AG04449 (cell line): ENCODE measurements at places on chromosomes 5 and 9.

DNA sequence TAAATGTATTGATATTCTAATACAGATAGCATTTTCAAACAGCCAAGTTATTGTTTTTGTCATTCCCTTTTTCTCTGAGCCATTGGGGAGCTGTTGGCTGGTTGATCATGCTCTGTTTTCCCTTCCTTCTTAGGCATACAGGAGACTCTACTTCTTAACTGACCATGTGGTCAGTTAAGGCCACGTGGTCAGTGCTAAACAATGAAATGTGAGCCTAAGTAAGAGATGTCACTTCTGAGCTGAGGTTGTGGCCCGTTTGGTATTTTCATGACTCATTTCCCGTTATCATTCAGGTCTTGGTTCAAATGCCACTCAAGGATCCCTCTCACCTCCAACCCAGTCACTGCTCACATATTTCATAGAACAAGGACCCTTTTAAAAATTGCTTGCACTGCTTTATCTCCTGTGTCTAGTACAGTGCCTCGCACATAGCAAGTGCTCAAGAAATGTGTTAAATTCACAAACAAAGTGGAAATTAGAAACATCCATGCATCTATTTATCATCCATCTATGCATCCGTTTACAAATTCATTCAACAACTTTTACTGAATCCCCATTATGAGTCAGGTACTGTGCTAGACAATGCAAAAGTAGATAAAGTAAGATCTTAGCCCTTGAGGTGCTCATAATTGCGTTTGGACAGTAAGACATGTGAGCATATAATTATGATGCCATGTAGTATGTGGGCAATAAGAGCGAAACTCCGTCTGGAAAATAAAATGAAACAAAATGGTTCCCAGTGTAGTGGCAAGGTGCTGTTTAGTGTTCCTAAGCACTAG is 50.7 kb downstream of the ARRDC3 start:
- DNase-seq: no peak

DNA sequence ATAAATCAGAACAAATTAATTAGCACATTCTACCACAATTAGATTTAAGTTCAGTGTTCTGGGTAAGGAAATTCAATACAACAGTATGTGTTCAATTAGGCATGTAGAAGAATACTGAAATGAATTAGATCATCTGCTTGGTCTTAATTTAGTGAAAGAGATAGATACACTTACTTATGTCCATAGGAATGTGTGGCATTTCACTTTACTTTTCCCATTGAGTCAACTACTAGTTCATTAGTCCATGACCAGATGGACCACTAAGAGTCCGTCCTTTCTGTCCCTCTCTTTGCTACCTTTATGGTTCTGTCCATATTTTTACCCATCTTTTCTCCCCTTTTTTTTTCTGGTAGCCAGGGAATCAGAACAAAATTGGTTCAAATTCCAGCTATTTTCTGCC is 276.9 kb downstream of the OSTF1 start:
- DNase-seq: no peak

DNA sequence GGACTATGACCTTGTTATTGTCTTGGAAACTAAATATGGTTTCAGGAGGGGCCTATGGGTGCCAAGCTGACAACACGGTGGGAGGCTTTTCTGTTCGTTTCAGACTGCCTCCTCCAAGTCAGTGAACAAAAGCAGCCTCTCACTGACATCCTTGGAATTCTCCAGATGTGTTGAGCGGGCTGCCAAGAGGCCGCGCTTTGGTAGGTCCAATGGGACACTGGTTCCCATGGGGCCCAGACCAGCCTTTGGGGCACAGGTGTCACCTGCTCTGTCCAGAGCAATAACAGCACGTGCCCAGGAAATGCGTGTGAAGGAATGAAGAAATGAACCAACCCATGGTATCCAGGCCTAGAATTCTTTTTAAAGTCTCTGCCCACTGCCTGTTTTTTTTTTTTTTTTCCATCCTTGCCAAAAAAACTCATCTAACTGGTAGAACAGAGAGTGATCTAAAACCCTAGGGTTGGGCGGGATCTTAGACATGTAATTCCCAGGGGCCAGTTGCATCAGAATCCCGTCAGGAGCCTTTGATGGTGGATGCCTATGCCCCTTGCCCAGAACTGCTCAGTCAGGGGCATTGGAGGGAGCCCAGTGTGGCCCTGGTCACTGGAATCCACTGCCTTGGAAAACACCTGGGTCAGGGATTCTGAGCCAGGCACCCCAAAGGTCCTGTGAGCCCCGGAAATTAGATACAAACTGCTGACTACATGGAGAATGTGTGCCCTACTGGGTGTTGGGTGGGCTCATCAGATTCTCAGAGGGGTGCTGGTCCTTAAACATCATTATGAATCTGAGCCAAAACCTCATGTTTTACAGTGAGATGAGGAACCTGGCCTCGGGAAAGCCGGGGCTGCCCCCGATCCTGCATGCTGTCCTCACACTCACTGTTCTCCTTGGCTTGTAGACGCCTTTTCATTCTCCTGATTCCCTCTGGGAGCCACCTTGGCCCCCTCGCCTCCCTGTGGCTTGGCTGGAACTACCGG is 60.1 kb downstream of the GTF3C4 start:
- DNase-seq: no peak

GRCh38 chr9:98045234-98046179 is 11.0 kb upstream of the NANS start:
- no peak for DNase-seq

DNA sequence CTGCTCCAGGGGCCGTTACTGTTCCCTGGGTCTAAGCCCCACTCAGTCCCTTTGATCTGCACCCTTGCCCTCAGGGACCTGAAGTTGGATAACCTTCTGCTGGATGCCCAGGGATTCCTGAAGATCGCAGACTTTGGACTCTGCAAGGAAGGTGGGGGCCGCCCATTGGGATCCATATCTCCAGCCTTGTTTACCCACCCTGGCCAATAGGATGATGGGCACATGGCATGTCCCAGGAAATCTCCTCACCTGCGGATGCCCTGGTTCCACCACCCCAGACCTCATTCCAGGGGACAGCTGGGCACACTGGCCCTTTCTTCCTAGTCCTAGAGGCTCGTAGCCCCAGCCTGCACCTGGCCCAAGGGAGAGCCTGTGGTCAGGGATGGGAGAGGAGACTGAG is 5.5 kb downstream of the ZDHHC12 start:
- DNase-seq: no peak

DNA sequence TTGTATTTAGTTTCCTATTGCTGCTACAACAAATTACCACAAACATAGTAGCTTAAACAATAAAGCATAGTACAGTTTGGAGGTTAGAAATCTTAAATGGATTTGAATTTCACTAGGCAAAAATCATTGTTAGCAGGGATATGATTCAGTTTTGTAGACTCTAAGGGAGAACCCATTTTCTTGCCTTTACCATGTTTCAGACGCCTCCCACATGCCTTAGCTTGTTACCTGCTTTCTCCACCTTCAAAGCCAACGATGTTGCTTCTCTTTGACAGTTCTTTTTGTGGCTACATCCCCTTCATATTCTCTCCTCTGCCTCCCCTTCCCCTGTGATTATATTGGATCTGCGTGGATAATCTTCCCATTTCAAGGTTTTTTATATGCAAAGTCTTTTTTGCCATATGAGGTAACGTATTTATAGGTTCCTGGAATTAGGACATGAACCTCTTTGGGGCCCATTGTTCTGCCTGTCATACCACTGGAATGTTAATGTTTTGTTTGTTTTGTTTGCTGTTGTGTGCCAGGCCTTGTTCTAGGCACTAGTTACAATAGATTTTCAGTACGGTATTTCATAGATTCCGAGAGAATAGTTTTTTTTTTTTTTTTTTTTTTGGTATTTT is 54.1 kb downstream of the UHRF2 start:
- no peak for DNase-seq

- no peak for DNase-seq
Measured at GRCh38 chr9:78234810-78235209, 1.1 kb upstream of the CEP78 start.

DNA sequence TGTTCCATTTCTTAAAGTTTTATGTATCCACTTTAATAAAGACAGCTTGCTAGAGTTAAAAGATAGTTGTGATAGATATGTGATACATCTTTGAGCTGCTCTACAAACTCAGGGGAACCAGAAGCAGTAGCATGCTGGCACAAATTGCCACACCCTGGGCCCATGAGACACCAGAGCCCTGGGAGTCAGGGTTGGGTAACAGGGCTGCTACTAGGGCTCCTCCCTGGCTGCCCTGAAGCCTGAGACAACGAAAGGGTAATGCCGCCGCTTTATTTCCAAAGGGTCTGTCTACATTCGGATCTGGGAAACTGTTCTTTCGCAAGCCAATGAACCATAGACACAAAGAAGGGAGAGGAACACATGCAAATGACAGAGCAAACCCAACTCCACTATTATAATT is 29.2 kb downstream of the PTPN3 start:
- DNase-seq: no peak

GRCh38 chr9:77697238-77697984 is 49.3 kb upstream of the GNA14 start:
- no peak for DNase-seq

GRCh38 chr9:18185196-18185595 is 288.8 kb upstream of the ADAMTSL1 start:
- DNase-seq: no peak

DNA sequence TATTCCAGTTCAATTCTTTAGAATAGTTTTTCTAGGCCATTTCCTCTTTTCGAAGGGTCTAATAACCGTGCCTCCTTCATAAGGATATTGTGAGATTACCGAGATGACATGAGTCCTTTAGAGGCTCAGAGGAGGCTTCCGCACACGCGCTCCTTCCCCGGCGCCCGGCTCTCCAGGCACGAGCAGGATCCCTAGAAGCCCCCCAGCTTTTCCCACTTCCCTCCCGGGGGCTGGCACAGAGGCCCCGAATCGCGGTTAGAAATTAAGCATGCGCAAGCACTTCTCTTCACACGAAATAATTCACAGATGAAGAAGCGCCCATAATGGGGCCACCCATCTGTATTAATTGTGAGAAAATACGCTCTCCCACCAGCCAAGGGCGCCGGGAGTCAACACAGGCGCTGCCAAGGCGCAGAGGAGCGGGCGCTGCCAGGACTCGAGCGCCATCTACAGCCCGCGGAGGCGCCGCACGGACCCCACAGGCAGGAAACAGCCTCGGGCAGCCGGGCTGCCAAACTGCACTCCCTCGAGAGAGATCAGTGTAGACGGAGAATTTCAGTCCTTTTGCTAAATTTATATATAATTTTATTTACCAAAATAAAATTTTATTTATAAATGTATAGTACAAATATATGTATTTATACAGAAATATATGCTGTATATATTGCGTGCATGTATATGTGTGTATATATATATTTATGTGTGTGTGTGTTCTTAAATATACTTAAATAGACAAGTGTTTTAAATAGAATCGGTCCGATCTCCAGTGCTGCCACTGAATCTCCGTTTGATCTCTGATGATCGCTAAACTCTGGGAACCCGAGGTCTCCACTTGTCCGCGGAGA is 258.1 kb upstream of the NFIL3 start:
- DNase-seq: no peak

- peak; percentile 65 for DNase-seq
Measured at GRCh38 chr9:98908897-98909634, 34.6 kb upstream of the COL15A1 start.

DNA sequence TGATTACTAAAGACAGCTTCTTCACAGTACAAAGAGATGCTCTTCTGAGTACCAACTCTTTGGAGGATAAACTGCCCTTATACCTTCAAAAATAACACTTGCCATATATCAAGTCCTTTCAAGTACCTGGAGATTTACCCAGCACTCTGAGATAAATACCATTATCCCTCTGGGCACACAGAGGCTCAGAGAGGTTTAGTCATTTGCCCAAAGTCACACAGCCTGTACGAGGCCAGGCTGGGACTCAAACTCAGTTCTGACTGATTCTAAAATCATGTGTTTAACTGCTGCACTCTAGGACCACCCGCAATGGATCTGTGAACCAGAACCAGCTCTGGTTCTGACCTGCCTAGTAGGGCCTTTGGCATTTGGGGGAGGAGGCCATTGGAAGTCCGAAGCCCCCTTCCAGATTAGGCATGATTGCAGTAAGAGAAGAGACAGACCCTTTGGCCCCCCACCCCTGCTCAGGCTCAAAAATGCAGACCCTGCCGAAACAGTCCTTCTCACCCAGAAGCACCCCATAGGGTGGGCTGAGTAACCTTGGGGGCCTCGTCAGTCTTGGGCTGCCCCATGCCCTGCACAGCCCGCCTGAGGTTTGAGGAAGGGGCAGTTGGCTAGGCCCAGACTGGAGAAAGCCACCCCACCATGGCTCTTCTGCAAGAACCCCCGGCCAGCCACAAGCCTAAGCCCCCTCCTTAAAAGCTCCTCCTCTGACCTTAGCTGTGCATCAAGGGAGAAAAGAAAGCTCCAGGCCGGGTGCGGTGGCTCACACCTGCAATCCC is 32.8 kb upstream of the IL17B start:
- DNase-seq: no peak

DNA sequence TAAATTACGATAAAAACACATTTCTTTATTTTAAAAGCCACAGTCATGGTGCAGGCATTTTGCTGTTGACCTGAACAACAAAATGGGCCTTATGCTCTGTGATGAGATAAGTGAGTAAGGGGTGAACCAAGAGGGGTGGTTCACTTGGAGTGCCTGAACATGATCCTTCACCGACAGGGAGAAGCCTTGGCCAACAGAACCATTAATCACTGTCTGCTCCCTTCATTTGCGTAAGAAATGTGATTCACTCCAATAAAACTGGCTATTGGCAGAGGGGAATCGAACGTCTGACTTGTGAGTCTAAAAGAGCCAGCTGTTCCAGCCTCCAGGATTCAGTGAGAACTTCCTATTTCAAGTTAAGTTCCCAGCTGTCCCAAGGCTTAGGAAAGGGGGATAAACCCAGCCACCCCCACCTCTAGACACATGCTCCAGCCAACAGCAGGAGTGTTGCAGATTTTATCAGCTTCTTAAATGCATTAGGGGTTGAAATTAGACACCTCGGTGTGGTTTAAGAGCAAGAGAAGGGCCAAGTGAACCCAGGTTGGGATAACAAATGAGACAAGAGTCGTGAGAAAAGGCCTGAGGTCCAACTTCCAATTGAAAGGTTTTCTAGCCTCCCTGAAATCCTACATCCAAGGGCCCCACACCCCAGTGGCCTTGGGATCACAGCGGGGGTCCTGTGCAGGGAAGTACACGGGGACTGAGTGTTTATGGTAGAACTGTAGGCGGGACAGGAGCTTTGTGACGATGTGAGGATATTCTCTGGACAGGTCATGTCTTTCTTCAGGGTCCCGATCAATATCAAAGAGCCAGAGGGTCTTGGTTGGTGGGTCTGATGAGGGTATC is 131.4 kb upstream of the LHFPL2 start:
- DNase-seq: no peak

DNA sequence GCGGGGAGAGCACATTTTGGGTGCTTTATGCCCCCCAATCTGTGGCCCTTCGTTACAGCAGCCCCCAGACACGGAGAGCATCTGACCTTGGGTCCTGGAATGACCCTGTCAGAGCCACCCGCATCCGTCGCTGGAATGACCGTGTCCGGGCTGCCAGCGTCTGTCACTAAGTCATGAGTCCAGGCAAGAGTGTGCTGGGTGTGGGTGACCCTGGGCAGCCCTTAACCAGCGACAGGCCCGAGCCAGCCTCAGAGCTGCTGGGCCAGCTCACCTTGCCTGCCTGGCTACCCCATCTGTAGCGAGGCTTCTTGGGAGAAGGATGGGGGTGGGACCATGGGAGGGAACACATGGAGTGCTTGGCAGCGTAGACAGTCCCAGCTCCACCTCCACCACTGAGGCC is 46.8 kb upstream of the NOTCH1 start:
- DNase-seq: no peak

- DNase-seq: no peak
Measured at GRCh38 chr9:117191504-117192261, 223.2 kb downstream of the ASTN2 start.
